ENCODE measurements at places on chromosomes 2 and 18.

GRCh38 chr2:23412556-23413155 lies 27.7 kb downstream of the KLHL29 start:
- no peak for DNase-seq

DNA sequence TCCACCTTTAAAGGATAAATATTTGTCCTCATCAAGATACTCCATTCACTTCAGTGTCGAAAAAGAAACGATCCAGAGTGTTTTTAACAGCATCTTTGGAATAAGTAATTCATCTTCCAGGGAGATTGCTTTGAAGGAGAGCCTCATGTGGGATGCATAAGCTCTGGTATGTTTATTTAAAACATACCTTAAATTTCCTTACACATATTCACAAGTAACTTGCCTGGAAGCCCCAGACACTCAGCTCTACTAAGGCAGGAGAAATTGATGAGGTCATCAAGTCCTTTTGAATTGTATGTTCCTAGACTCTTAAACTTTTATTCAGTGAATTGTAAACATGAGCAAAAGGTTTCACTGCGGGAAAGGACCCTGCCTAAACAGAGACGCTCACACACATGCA lies 103.0 kb downstream of the CDK15 start:
- no peak for DNase-seq

DNA sequence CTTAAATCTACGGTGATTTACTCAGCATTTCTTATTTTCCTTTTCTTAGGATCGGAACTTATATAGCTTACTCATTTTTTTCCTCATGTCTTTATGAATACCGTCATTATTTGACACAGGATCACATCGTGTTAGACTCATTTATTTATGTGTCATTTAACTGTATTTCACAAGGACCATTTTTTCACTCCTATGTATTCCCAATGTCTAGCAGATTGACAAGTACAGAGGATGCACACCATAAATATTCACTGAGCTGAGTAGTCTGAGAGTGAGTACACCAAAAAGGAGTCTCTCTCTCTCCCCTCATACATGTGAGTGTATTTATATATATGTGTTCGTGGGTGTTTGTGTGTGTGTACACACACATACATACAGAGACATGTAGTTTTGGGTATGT lies 573.5 kb downstream of the RNF144A start:
- DNase-seq, result no peak

DNA sequence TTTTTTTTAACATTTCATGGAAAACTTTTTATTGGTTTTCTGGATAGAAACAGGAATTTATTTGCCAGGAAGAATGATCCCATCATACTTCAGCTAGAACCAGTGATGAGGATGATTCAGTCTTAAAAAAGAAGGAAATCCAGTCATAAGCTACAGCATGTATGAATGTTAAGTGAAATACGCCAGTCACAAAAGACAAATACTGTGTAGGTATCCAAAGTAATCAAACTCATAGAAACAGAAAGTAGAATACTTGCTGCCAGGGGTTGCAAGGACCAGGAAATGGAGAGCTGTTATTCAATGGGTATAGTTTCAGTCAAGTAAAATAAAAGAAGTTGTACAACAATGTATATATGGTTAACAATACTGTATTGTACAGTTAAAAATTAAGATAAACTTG lies 21.3 kb downstream of the PSME4 start:
- DNase-seq, result no peak

- DNase-seq, result no peak
These were observed 65.1 kb upstream of the CTLA4 start for GRCh38 chr2:203802342-203803052.

DNA sequence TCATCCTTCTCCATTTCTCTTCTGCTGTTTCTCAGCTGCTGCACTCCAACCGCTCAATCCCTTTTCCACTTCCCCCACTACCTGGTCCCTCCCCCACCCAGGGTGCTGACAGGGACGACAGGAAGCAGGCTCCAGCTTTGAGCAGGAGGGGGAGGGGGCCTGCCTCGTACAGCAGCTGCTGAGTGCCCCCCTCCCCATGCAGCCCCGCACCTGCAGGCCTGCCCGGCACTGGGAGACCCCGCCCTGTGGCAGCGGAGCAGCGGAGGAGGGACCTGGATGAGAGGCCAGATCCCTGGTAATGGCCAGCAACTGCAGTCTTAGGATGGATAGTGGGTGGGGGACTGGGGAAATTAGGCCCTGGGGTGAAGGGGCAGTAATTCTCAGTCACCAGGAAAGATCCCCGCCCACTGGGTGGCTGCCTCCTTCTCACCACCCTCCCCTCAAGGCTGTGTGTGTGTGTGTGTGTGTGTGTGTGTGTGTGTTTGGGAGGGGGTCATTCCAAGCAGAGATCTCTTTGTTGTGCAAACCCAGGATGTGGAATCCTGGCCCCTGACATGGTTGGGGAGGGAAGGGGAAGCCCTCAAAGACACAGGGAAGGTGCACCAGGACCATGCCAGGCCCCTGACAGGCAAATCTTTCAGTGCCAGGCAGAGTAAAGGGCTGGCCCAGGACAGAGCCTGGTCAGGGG lies 6.8 kb upstream of the CRYBA2 start:
- no peak for DNase-seq

DNA sequence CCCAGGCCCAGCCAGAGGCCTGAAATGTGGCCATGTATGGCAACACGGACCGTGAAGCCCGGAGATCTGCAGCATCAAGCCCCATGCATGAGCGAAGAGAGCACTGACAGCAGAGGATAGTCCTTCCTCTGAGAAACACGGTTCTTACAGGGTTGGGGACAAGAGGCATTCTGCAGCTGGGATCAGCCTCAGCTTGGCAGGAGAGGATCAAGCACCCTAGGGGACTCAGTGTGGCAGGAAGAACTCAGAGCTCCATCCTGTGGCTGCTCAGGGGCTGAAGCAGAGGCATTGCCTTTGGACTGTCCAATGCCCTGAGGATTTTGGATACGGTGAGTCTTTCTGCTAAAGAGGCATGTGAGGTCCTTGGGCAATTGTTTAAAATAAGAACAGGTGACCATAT lies 368.7 kb downstream of the ZNF516 start:
- DNase-seq, result no peak

DNA sequence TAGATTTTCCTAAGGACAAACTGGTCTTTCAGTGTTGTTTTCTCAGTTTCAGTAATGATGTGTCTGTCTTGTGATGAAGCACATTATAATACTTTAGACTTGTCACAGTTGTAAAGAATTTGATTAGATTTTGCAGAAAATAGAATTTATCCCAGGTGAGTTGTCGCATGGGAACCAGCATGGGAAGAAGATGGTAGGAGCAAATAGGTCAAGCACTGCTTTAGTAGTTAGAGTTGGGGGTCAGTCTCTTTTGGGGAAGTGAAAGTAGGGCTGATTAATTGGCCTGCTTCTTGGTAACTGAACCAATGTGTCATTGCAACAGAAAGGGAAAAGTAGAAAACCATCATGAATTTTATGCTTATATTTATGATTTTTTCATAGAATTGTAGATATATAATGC lies 153.2 kb upstream of the MYO3B start:
- no peak for DNase-seq

GRCh38 chr2:220785178-220785577 lies 786.9 kb downstream of the EPHA4 start:
- DNase-seq, result no peak

DNA sequence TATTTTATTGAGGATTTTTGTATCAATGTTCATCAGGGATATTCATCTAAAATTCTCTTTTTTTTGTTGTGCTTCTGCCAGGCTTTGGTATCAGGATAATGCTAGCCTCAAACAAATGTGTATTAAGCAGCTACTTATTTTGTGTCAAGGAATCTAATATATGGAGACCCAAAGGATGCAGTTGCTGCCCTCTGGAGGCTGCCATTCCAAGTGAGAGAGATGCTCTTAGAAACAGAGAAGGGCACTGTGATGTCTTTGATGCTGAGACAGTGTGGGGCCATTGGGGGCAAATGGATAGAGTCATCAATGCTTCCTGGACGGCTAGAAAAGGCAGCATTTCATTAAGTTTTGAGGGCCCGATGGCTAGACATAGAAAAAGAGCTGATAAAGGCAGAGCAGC lies 292.6 kb downstream of the SETBP1 start:
- no peak for DNase-seq

Measured in midbrain (tissue), 1 donor.